T-helper 17 cell (primary cell): ENCODE measurements at places on chromosomes 7 and 10. TPM values are rescaled to one million over a fixed set of nuclear protein-coding genes. Genes with fewer than 3 reads are reported as not detected.

Gene CAV2
- 3.1 TPM for total RNA-seq

DNA sequence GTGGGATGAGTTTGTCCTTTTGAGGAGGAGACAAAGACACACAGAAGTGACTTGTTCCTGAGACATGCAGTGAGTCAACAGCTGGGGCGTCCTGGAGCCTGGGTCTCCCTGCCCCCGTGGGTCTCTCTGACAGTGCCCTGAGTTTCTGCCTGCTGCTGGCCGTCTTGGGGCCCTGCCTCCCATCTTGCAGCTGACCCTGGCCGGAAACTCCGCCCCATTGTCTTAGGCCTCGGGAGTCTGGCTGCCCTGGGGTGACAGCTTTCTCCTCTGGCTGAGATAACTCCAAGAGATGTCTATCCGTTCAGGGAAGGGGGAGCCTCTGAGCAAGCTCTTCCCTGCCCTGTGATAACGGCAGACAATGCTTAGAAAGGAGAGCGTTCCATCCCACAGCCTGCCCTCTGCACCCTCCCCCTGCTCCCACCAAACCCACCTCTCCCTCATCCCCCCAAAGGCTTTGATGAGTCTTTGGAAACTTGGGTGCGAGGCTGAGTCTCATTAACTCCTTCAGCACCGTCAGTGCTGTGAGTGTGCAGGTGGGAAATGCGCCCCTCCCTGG, 69.5 kb upstream of the PODXL start:
- DNase-seq = no peak

DNA sequence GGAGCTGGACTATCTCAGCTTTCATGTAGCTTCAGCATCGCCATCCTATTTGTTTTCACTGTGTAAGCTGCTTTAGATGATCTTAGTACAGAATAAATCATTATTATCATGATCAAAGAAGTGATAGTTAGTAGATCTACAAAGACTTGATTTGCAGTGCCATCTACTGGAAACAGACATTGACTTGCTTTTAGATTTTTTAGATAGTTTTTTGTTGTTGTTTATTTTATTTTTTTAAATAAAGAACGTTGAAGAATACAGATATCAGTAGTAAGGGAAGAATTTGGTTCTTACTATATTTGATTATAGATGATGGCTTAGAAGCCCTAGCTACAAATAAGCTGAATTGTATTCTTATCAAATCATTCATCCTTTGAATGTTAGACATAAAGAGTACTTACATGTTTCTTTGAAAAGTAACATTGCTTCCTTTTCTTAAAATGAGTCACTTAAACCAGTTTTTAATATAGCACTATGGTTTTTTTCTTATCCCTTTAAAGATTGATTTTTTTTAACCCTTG, 6.3 kb upstream of the SFMBT2 start:
- no peak for DNase-seq

Gene AKR1E2
- total RNA-seq = 4.3 TPM

GRCh38 chr10:36119455-36119854, 477.4 kb upstream of the FZD8 start:
- no peak for DNase-seq

DNA sequence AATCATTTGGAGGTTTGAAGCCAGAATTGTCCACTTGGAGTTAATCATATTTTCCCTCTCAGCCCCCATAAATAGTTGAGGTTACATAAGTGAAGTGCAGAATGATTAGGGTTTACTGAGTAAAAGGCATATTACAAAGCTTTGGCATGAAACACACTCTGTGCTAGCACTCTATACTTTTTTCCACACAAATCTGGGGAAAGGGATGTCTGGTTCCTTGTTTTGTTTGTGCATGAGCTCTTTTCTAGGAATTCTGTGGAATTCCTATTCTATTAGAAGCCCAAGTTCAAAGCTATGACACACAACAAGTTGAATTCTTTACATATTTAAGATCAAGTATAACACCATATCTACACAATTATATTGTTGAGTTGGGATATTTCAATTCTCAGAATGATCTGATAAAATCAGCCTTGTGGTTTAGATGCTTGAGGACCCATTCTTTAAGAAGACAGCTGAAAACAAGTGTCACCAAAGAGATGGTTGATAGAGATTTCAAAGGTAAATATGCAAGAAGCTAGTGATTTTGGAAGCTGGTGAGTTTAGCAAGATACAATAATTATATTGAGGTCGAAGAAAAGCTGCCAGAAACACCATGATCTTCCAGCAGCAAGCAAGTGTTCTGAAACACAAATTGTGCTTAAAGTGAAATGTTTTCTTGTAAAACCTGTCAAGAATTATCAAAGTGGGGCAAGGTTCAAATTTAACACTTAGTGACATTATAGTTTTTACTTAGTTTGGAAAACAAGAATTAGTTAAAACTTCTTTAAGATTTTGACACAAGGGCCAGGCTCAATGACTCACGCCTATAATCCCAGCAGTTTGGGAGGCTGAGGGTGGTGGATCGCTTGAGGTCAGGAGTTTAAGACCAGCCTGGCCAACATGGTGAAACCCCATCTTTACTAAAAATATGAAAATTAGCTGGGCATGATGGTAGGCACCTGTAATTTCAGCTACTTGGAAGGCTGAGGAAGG, 122.6 kb downstream of the INHBA start:
- no peak for DNase-seq

DNA sequence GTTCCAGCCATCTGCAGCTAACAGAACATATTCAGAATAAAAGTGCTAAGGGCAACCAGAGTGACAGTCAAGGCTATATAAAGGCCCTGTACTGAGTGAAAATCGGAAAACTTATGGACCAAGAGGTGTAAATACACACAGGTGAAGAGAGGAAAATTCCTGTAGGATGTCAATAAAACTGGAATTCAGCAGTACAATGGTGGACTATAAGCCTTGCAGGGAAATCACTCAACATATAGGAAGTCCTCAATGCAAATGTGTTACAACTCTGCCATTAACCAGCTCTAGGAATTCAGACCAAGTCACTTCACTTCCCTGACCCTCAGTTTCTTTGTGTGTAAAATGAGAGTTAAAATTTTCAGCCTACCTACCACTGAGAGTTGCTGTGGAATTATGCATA, 7.7 kb downstream of the USP6NL start:
- no peak for DNase-seq

Gene TMEM270
- not detected for total RNA-seq

DNA sequence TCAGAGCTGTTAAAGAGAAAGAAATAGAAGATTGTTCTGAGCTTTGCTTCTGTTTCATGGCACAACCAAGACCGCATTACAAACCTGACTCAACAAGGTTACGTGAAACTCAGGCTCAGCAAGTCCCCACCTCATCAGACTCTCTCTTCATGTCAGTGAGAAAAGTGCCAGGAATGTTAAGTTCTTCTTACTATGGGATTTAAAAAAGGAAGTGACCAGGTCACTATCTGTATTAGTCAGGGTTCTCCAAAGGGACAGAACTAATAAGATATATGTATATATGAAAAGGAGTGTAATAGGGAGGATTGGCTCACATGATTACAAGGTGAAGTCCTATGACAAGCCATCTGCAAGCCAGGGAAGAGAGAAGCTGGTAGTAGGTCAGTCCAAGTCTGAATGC, 25.4 kb upstream of the PAPSS2 start:
- DNase-seq = no peak

GRCh38 chr7:128837521-128837921, 7.3 kb downstream of the FLNC start:
- no peak for DNase-seq

DNA sequence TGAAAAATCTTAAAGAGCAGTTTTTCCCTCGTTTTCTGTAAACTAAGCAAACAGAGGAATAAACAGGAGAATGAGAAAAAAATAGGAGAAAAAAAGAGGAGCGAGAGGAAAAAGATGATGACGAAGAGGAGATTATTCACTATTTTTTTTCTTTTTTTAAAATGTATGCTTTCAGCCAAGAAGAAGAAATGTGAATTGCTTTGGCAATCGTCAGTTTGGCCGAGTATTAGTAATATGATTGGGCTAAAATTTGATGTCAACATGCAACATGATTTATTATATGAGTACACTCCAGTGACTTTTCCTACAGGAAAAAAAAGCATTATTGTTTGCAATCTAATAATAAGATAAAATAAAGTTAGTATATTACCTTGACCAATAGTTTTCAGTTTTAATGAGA, 26.3 kb downstream of the VWDE start:
- DNase-seq = no peak

DNA sequence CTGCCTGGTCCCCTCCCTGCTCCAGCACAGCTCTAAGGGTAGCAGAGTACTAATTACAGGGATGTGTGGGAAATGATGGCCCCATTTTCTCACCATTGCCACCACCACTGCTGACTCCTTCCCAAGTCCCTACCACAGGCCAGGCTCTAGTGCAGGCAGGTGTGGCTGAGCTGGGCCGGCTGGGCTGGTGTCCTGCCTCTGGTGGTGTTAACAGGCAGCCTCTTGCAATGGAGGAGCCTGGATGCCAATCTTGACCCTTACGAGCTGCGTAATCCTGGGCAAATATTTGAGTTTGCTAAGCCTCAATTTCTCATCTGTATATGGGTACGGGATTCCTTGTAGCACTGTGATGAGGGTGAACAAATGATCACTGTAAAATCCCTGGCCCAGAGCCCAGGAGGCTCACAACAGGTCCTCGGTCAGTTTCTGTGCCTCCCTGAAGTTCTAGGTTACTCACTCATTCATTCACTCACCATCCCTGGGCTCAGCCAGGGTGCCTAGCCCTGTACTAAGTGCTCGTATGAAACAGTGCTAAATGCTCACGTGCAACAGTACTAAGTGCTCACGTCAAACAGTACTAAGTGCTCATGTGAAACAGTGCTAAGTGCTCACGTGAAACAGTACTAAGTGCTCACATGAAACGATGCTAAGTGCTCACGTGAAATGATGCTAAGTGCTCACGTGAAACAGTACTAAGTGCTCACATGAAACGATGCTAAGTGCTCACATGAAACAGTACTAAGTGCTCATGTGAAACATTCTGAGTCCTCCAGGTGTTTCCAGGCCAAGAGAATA, 2.3 kb upstream of the FZD9 start:
- DNase-seq = no peak

DNA sequence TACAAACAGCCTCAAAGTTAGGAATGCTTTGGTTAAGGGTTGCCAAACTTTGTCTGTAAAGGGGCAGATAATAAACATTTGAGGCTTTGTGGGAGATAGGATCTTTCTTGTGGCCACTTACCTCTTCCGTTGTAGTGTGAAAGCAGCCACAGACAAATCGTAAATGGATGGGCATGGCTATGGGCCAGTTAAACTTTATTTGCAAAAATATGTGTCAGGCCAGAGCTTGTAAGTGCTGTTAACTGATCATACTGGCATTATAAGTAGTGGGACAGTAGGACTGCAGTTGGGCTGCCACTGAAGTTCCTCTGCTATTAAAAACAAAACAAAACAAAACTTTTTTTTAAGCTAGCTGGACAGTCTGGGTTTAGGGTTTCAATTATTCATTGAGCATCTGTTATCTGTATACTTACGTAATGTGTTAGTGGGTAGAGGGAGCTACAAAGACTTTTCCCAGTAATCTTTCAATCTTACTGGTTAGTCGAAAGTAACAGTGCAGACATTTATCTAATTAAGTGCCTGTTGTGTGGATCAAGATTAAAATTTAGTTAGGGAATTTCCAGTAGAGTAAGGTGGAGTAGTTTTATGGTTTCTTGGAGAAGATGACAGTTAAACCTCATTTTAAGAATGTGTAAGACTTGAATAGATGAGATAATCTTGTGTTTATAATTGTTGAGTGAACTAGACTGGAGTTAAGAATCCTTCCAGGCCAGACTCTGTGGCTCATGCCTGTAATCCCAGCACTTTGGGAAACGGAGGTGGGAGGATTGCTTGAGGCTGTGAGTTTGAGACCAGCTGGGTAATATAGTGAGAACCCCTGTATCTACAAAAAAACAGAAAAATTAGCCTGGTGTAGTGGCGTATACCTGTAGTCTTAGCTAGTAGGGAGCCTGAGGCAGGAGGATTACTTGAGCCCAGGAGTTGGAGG, 100.1 kb downstream of the BTRC start:
- no peak for DNase-seq

DNA sequence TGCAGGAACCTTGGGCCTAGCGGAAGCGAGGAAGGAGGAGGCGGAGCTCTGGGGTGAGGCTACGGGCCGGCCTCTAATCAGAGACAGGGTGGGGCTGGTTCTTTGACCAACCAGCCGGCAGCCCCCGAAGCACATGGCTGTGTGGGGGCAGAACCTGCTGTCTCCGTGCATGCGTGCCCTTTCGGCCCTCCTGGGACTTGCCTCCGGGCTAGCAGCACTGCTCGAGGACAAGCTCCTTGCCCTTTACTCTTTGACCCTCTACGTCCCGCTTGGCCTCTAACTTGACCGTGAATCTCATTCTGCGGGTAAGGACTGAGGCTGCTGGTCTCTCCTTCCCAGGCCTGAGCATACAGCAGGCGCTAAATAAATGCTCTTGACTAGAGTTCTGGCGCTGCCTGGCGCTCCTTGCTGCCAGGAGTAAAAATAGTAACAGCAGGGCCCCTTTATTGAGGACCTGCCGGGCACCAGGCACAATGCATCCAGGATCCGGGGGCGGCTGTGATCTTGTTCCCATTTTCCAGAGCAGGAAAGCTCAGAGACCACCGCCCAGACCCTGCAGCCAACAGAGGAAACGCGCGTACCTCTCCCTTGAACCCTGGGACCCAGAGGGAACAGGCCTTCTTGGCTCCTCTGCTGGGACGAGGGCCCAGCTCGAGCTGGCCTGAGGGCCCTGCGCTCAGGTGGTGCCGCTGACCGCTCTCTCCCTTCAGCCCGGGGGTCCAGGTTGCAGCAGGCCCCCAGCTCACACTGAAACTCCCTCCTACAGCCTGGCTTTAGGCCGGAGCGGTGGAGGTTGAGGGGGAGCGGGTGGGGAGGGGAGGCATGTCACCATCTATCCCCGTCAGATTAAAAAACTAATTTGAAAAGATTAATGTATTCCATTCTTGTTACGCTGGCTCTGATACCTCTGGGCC, 2.7 kb upstream of the COMTD1 start:
- no peak for DNase-seq

Gene BAMBI
- 0.92 TPM for total RNA-seq

DNA sequence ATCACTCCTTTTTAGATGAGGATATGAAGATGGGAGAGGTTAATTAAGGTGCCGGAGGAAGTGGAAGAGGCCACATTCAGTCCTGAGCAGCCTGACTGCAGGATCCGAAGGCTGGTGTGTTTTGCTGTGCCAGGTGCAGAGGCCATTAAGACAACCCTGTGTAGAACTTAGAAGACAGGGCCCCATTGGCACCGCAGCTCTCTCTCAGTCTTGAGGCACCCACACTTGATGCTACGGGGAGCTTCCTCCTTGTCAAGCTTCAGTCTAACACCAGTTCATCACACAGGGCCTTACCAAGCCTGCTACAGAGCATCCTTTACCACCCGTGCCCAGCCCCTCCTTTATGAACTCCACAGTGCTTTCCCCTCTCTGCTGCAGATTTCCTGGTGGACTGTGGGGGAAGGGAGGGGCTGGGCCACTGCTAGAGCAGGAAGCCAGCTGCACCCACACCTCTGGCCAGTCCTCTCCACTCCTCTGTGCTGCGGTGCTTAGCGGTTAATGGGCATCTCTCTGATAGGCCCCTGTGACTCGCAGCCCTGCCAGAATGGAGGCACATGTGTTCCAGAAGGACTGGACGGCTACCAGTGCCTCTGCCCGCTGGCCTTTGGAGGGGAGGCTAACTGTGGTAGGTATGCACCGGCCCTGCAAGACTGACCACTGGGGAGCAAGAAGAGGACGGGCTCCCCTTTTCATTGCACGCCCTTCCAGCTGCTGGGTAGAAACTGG, 45.5 kb downstream of the VWA2 start:
- DNase-seq = no peak

Gene SPDYE1
- total RNA-seq = not detected

Gene GPR37
- total RNA-seq = not detected

Gene STEAP1B
- 0.73 TPM for total RNA-seq
